ENCODE measurements at places on chromosomes 5 and 9.
A peak's percentile ranks its signal among the peaks of the same experiment; 100 is the strongest.

GRCh38 chr5:114949756-114950155, 220.0 kb downstream of the TRIM36 start:
- no peak for DNase-seq

GRCh38 chr5:172740428-172741205, 30.4 kb downstream of the DUSP1 start:
- no peak for DNase-seq

- no peak for DNase-seq
Observed at GRCh38 chr9:117044241-117044640, 357.1 kb downstream of the TRIM32 start.

GRCh38 chr9:93903886-93904648, 51.1 kb downstream of the BARX1 start:
- no peak for DNase-seq

- no peak for DNase-seq
Observed at GRCh38 chr9:85212887-85213286, 528.9 kb downstream of the AGTPBP1 start.

- DNase-seq: no peak
Observed at GRCh38 chr5:77563475-77563874, 71.4 kb upstream of the WDR41 start.

DNA sequence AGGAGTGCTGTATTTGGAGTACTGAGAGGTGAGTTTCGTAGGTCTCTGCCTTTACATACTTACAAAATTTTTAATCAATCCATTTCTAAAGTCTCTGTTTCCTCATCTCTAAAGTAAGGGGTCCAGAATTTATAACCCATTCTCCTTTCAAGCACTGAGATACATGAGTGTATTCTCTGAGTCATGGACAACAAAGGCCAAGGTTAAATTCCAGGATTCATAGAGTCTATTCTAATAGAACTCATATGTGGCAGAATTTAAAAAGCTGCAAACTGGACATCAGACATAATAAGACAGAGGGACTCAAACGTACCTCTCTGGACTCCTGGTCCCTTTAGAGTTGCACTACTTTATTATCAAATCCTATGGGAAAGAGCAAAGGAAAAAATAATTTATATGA, 112.5 kb upstream of the SLIT3 start:
- no peak for DNase-seq

GRCh38 chr9:88821746-88822106, 169.5 kb upstream of the S1PR3 start:
- DNase-seq: no peak

GRCh38 chr9:124551472-124552272, 44.5 kb upstream of the NR5A1 start:
- peak; percentile 70 for DNase-seq

DNA sequence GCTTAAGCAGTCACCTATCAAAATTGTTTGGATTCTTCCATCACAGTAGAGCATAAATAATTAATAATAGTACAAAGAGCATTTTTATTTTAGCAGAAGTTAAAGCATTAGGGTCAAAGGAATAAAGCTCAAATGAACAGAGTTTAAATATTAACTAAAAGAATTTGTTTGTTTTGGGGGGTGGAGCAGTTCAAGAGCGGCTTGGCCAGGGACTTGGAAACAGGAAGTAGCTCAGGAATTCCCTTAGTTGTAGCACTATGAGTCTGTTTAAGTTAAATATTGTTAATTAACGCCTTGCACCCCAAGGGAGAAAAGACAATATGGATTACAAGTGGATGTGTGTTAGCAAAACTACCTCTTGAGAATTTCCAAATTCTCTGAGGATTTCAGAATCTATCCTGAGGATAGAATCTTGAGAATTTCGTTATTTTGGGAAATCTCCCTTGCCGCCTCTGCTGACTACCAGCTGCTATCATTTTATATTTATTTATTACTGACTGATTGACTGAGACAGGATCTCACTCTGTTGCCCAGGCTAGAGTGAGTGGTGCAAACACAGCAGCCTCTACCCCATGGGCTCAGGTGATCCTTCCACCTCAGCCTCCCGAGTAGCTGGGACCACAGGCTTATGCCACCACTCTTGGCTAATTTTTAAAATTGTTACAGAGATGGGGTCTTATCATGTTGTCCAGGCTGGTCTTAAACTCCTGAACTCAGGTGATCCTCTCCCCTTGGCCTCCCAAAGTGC, 96.7 kb upstream of the CHD1 start:
- DNase-seq: no peak

DNA sequence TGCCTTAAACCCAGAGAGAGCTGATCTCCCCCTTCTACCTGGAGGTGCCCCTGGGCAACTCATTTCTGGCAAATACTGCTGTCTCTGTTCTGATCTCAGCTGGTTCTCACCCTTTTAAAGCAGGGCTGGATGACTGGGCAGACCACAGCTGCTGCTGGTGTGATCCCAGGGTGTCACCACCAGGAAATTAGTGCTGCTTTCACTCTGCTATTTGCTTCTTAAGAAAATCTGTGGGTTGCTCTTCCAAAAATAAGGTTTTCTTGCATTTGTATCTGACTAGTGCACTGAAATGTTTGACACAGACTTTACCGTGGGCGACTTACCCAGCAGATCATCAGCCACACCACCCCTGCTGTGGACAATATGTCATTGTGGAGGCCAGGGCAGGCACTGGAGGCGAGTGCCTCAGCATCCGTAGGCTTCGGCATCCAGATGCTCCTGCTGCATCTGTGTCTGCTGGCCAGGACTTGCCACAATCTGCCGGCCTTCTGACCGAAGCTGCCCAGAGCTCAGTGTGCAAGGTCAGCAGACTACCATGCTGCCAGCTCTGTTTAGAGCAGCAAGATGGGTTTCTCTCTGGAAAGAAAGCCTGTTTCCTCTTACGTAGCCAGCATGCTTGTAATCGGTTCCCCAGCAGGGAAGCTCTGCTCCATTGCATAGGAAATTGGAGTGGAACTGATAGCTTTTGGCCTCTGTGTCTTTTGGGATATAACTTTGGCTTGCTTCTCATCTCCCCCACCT, 13.6 kb downstream of the ARHGAP26 start:
- DNase-seq: no peak

DNA sequence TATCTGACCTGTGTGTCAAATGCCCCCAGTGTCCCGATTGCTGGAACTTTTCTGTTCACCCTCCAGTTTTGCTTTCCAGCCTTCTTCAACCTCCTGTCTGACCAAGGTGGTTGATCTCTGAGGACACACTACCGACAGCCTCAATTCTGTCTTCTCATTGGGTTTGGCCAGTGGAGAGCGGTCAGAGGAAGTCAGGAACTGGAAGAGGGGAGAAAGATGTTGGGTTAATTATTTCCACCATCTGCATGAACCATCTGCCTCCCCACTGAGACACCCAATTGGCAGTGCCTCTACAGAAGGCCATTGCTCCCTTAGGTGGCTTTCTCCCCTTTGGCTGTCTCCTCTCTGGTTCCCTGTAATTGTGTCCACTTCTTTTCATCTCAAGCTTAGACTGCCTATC, 154.3 kb upstream of the RAI14 start:
- DNase-seq: no peak

DNA sequence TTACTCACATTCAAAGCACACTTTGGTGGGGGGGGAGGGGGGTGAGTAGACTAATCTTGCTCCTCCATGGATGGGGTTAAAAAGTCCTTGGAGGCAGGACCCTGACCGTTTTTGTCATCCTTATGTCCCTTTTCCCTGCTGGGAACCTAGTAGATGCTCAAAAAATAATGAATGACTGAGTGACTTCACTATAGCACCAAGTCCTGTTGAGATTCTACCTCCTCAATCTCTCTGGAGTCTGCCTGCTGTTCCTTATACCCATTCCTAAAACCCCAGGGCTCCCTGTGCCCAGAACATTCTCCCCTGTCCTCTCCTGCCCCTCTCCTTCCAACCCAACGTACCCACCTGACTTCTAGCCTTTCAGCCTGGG, 2.3 kb upstream of the CSF2 start:
- no peak for DNase-seq

- no peak for DNase-seq
Observed at GRCh38 chr5:39500551-39501175, 75.9 kb upstream of the DAB2 start.

- DNase-seq: peak; percentile 63
Observed at GRCh38 chr9:136902259-136902821, 16.0 kb downstream of the TRAF2 start.

- no peak for DNase-seq
Observed at GRCh38 chr5:4295663-4296339, 700.2 kb downstream of the IRX1 start.

DNA sequence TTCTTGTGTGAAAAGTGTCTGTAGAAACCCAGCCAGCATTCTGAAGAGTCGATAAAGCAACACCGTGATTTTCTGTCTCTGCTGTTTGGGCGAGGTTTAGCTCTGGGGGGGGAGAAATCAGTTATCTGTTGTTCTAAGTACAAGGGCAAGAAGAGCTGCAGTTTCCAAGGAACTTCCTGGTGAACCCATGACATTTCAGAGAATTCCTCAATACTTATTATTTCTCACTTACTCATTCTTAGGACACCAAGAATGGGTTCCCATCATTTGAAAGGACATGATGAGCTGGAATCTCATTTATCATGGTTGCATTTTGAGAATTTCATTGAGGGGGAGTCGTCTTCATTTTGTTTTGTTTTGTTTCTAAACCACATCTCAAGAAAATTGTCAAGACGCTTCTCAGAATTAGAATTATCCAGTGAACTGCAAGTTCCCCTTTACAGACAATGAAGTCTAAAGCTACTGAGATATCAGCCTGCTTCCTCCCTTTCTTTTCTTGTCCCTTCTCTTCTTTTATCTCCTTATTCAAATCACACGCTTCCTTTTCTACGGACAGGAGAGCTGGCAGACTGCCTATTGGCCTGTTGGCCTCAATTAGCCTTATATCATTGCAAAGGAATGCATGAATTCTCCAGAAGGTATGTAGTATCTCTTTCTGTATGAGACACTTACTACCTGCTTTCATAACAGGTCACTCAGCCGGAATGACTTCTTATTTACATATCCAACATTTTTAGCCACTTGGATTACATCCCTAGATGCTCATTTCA, 53.7 kb downstream of the ZNF462 start:
- peak; percentile 79 for DNase-seq

- DNase-seq: no peak
Observed at GRCh38 chr9:127053057-127053821, 69.2 kb downstream of the ANGPTL2 start.

DNA sequence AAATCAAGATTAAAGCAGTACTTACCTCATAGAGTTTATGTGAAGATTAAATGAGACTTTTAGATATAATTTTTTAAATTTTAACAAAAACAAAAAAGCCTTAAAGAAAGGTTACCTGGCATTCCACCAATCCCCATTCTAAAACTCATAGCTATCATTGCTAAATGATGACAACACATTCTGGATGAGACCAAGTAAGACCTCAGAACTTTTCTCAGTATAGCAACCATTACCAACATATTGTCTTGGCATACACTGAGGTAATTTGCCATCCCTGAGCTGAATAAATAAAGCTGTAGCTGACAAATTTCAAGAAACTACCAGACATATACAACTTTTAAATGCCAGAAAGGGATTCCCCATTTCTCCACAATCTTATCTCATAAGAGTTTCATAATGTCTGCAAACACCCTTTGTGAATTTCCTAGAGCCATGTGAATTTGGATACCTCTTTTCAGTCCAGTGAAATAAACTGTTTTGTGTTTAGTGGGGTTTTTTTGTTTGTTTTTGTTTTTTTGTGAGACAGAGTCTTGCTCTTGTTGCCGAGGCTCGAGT, 29.5 kb downstream of the RANBP3L start:
- no peak for DNase-seq

DNA sequence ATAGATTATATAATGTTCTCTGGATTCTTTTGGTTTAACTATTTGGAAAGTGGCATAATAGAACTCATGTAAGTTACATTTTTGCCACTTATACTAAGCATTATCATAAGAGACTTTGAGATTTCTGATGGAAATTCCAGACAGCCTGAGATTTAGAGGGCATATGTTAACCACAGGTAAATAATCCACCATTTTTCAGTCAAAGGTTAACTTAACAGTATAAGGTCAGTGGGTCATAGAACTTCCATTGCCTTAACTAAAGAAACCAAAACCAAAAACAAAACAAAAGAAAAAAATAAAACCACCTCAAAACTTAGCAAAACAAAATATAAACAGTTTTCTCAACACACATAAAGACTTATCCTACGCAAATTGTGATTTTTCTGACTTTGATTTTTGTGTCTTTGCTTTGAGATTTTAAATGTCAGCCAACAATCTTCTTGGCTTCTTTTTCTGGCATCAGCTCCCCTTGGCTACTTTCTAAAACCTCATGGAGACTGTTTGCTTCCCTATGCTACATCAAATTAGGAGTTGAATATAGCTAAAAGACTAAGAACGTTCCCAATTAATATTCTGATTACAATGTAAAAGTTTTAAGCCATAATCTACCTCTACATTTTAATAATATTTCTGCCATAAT, 430.1 kb upstream of the DAB2 start:
- no peak for DNase-seq

DNA sequence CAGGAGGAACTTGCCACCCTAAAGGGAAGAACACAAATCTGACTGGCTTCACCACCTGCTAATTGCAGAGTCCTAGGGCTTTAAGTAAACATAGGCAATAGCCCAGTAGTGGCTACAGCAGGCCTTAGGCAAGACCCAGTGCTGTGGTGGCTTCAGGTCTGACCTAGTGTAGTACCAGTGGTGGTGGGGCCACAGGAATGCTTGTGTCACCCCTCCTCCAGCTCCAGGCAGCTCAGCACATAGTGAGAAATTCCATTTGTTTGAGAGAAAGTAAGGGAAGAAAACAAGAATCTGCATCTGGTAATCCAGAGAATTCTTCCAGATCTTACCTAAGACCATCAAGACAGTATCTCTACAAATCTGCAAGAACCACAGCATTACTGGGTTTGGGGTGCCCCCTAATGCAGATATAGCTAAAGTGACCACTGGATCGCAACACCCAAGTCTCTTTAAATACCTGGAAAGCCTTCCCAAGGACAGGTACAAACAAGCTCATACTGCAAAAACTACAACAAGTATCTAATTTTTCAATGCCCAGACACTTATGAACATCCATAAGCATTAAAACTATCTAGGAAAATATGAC, 102.6 kb upstream of the TRPM3 start:
- no peak for DNase-seq

DNA sequence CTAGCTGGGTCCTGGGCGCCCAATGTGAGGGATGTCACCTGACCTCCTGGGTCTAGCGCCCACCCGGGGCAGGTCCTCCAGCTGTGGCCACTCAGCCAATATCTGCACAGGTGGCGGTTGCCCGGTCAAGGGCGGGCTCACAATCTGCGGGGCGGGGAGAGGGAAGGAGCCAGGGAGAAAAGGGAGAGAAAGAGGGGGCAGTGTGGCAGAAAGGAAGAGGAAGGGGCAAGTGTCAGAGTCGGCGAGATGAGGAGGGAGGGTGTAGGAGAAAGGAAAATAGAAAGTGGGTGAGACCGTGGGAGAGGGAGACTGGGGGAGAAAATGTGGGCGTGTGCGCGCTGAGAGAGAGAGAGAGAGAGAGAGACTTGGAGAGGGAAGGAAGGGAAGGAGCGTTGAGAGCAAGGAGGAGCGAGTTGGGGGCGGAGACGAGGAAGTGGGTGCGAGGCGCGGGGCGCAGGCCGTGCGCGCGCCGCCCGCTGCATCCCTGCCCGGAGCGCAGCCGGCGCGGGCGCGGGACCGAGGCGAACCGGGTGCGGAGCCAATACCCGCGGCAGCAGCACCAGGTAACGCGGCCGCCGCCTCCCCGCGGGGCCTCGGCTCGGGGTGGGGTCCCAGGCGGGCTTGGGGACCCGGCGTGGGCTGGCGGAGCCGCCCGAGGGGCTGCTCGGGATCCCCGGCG, at the start of gene HRH2:
Gene HRH2, plus strand, starts transcription at position 479 of the 679 bp plus-strand sequence. CDS start 25,163 bp downstream, outside the sequence.
- no peak for DNase-seq

GRCh38 chr9:91239367-91240111, 122.2 kb downstream of the AUH start:
- DNase-seq: no peak

- peak; percentile 16 for DNase-seq
Observed at GRCh38 chr5:139645430-139645871, 2.7 kb upstream of the CXXC5 start.

GRCh38 chr9:75235632-75236031, 147.3 kb downstream of the OSTF1 start:
- no peak for DNase-seq
